Neural crest cell (in vitro differentiated cells): ENCODE measurements at places on chromosomes 3 and 15. TPM values are rescaled to one million over a fixed set of nuclear protein-coding genes. Genes with fewer than 3 reads are reported as not detected.
A peak's percentile ranks its signal among the peaks of the same experiment; 100 is the strongest.

DNA sequence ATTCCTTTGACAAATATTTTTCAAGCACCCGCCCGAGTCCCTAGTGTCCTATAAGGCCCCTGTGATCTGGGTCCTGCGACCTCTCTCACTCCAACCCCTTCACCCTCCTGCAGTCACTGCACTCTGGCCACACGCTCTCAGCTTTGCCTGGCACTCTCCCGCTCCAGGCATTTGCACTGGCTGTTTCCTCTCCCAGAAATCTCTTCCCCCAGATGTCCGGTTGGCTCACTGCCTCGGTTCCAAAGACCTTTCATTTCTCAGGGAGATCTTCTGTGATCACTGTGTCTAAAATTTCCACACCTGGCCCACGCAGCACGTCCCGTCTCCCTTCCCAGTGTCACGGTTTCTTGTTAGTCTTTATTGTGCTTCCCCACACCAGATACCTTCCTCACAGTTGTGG, 97.4 kb downstream of the WNT7A start:
- no peaks in the 10 kb centered on the region for H3K36me3 ChIP-seq
- peak overlapping the region; percentile 1 for H3K4me3 ChIP-seq
- DNase-seq = no peak
- H3K4me1 ChIP-seq = peaks cover 73% of the 10 kb centered on the region
- peak overlapping the region; percentile 84 for H3K27ac ChIP-seq

- H3K27ac ChIP-seq = peak overlapping the region; percentile 69
- peaks cover 29% of the 10 kb centered on the region for H3K36me3 ChIP-seq
- H3K4me3 ChIP-seq = peak overlapping the region; percentile 92
- peaks cover 65% of the 10 kb centered on the region for H3K4me1 ChIP-seq
- H3K27me3 ChIP-seq = no peaks in the 10 kb centered on the region
- peak; percentile 17 for DNase-seq
These were observed 871 bp downstream of the MAP1A start for GRCh38 chr15:43518197-43518761.

- H3K4me1 ChIP-seq = peaks cover 75% of the 10 kb centered on the region
- H3K36me3 ChIP-seq = peaks cover 6% of the 10 kb centered on the region
- peaks cover 13% of the 10 kb centered on the region for H3K27me3 ChIP-seq
- H3K4me3 ChIP-seq = peak overlapping the region; percentile 96
These were observed 2.3 kb downstream of the SETD5 start for GRCh38 chr3:9399746-9400145.

The IRAK2 gene
- 0.39 and 0.44 TPM in 2 replicates for total RNA-seq

DNA sequence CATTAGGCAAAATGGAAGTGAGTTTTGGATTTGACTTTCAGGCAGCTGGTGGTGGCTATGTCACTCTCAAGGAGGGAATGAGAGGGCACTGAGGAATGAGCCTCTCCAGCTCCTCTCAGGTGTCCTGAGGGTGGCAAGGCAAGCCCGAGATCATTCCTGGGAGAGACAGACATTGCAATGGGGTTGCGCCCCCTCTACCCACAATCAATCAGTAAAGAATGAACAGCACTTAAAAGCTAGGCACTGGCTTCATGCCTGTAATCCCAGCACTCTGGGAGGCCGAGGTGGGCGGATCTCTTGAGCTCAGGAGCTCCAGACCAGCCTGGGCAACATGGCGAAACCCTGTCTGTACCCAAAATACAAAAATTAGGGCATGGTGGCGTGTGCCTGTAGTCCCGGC, 14.1 kb upstream of the SHF start:
- H3K27ac ChIP-seq = no peak overlapping the region
- H3K4me1 ChIP-seq = peaks cover 19% of the 10 kb centered on the region
- H3K36me3 ChIP-seq = peaks cover 6% of the 10 kb centered on the region
- no peak overlapping the region for H3K4me3 ChIP-seq
- DNase-seq = no peak

- H3K4me3 ChIP-seq = peak within 1 kb of the TSS; percentile 93
- H3K4me1 ChIP-seq = peaks cover 19% of the 10 kb centered on the region
- H3K27me3 ChIP-seq = peaks cover 94% of the 10 kb centered on the region
- peak; percentile 50 for DNase-seq
- H3K27ac ChIP-seq = peak within 1 kb of the TSS; percentile 79
These were observed at the start of gene MYRIP for GRCh38 chr3:39809181-39809994. TSS of gene MYRIP (plus strand) at chr3:39809609. CDS start at chr3:39900817, 91,208 bp downstream.

The CYP11A1 gene
- total RNA-seq = 0.77 and 1.0 TPM in 2 replicates

The AKAP13 gene
- 79.9 and 81.3 TPM in 2 replicates for total RNA-seq

- H3K4me1 ChIP-seq = peaks cover 7% of the 10 kb centered on the region
- no peak overlapping the region for H3K4me3 ChIP-seq
- H3K36me3 ChIP-seq = no peaks in the 10 kb centered on the region
- H3K27ac ChIP-seq = peak overlapping the region; percentile 46
- peaks cover 3% of the 10 kb centered on the region for H3K27me3 ChIP-seq
These were observed 64.8 kb upstream of the BCL6 start for GRCh38 chr3:187810021-187810446.

The CP gene
- 0.09 and 0.42 TPM in 2 replicates for total RNA-seq

DNA sequence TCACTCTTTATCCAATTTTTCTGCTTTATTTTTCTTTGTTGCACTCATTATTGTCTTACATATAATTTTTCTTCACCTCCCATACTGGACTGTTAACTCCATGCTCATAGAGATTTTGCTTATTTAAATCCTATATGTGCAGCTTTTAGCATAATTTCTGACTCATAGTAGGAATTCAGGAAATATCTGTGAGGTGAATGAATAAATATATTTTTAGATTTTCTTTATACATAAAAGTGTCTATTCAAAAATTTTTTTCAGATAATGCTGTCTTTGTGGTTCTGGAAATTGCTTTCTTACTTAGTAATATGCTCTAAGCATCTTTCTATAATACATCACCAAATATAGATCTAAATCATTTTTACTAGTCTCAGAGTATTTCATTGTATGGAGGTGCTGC, 191.8 kb upstream of the SUCLG2 start:
- H3K27me3 ChIP-seq = no peaks in the 10 kb centered on the region
- no peak overlapping the region for H3K4me3 ChIP-seq
- no peaks in the 10 kb centered on the region for H3K36me3 ChIP-seq

- no peak overlapping the region for H3K4me3 ChIP-seq
- no peaks in the 10 kb centered on the region for H3K27me3 ChIP-seq
- no peaks in the 10 kb centered on the region for H3K4me1 ChIP-seq
- DNase-seq = no peak
- no peaks in the 10 kb centered on the region for H3K36me3 ChIP-seq
- no peak overlapping the region for H3K27ac ChIP-seq
These were observed 1184.6 kb upstream of the EPHA6 start for GRCh38 chr3:95629802-95630201.

The NBEAL2 gene
- total RNA-seq = 24.6 and 25.2 TPM in 2 replicates

DNA sequence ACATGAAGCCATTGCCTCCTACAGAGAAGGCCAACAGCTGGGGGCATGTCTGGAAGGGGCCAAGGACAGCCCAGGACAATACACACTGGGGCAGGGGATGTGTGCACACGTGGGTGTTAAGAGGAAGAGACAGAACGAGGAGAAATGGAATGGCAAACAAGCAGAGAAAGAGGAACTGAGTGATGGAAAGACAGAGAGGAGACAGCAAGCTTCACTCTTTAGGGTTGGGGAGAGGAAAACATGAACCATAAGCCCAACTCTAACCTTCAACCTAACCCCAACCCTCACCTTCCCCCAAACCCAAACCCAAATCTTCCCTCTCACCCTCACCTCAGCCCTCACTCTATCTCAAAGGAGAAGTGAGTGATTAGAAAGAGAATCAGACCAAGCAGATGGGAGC, 11.9 kb upstream of the PARL start:
- H3K36me3 ChIP-seq = no peaks in the 10 kb centered on the region
- peaks cover 50% of the 10 kb centered on the region for H3K27me3 ChIP-seq
- H3K4me1 ChIP-seq = no peaks in the 10 kb centered on the region
- no peak overlapping the region for H3K27ac ChIP-seq
- no peak overlapping the region for H3K4me3 ChIP-seq

The SNTN gene
- not detected in 2 replicates for total RNA-seq

GRCh38 chr15:89888214-89888804, 5.5 kb downstream of the AP3S2 start:
- H3K4me1 ChIP-seq = peaks cover 13% of the 10 kb centered on the region
- peak overlapping the region; percentile 69 for H3K4me3 ChIP-seq
- no peaks in the 10 kb centered on the region for H3K27me3 ChIP-seq
- no peak for DNase-seq

- DNase-seq = no peak
- no peaks in the 10 kb centered on the region for H3K36me3 ChIP-seq
These were observed 18.1 kb upstream of the TMEM40 start for GRCh38 chr3:12777171-12777570.

The FETUB gene
- not detected in 2 replicates for total RNA-seq

The TEX55 gene
- total RNA-seq = not detected in 2 replicates

The SEMA5B gene
- total RNA-seq = 48.8 and 57.3 TPM in 2 replicates

The TSEN2 gene
- 26.5 and 28.1 TPM in 2 replicates for total RNA-seq

The GREM1 gene
- 0.07 and 0.09 TPM in 2 replicates for total RNA-seq

DNA sequence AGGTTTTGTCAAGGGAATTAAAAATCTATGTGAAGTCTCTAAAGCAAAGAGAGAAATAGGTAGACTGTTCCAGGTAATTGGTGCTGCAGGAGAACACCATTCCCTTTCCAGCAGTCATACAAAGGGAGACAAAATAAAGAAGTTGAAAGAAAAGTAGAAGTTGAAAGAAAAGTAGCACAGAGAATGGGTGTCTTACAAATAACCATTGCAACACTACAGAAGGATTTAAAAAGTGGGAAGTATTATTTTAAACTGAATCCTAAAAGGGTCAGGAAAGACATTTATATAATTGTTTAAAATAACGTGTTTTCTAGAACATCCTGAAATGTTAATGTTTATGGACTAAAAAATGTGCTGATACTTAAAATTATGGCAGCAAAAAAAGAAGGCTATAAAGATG, 223.8 kb downstream of the RSRC1 start:
- peaks cover 13% of the 10 kb centered on the region for H3K4me1 ChIP-seq
- H3K27me3 ChIP-seq = no peaks in the 10 kb centered on the region
- no peak overlapping the region for H3K4me3 ChIP-seq

The AHSG gene
- 0.30 TPM in 1 of 2 replicates, not detected in the other for total RNA-seq

- DNase-seq = no peak
- no peaks in the 10 kb centered on the region for H3K4me1 ChIP-seq
- no peak overlapping the region for H3K27ac ChIP-seq
- H3K36me3 ChIP-seq = no peaks in the 10 kb centered on the region
These were observed 240.7 kb downstream of the CHST2 start for GRCh38 chr3:143360244-143360643.

The MUSTN1 gene
- 3.4 and 4.1 TPM in 2 replicates for total RNA-seq

GRCh38 chr3:50495609-50496423, 7.6 kb downstream of the CACNA2D2 start:
- no peaks in the 10 kb centered on the region for H3K36me3 ChIP-seq
- H3K4me1 ChIP-seq = peaks cover 8% of the 10 kb centered on the region
- no peak overlapping the region for H3K4me3 ChIP-seq
- H3K27ac ChIP-seq = no peak overlapping the region
- H3K27me3 ChIP-seq = peaks cover 17% of the 10 kb centered on the region
- DNase-seq = no peak
